Upper lobe of left lung (tissue), 6 donors: ENCODE measurements at places on chromosomes 5 and 9. TPM values are rescaled to one million over a fixed set of nuclear protein-coding genes. Genes with fewer than 3 reads are reported as not detected.

KIF12 gene
- total RNA-seq, result 4.9 TPM

- DNase-seq, result no peak
These were observed 14.3 kb upstream of the JADE2 start for GRCh38 chr5:134510970-134511795.

- no peak for DNase-seq
These were observed 54.0 kb upstream of the LARP1 start for GRCh38 chr5:154701181-154701580.

CYFIP2 gene
- total RNA-seq, result 47.2 TPM

OXCT1 gene
- total RNA-seq, result 14.1 TPM

DNA sequence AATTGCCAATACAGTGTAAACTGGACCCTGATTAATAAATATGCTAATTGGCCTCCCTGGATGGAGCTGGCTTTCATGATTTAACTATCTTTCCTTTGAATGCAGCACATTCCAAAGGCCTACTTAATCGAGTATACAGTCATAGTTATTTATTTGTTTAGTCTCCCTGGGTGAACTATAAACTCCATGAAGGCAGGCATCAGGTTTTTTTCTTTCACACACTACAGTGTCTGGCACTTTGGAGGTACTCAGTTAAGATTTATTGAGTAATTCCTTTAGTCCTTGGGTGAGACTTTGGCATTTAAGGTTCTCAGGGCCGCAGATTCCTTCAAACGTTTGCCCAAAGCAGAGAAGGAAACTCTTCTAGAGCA lies 20.5 kb downstream of the RUSC2 start:
- DNase-seq, result no peak

- no peak for DNase-seq
These were observed 17.4 kb upstream of the IL13 start for GRCh38 chr5:132640613-132641012.

RFESD gene
- 1.0 TPM for total RNA-seq
